Panc1 (cell line): ENCODE measurements at places on chromosomes 3 and 15.

DNA sequence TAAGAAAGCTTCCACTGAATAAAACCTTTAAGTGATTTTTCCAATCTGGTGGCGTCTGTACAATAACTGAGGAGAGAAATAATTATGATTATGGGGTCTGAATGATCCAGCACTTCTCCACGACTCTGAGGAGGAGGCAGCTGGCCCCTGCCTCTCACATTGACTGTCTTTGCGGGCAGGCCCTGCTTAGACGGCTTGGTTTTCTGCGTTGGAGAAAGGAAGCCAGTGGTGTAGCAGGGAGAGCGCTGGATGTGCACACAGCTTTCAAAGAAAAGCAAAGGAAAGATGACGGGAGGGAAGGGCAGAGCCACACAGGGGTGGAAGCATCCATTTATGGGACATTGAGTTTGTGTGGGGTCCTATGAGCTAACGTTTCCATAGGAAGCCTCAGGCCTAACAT is 62.5 kb downstream of the MGLL start:
- no peak for DNase-seq

- peak; percentile 62 for DNase-seq
Observed at GRCh38 chr15:63188926-63189871, at the start of gene RAB8B. RAB8B (plus strand) TSS chr15:63189606; CDS start chr15:63189625, 19 bp downstream.

DNA sequence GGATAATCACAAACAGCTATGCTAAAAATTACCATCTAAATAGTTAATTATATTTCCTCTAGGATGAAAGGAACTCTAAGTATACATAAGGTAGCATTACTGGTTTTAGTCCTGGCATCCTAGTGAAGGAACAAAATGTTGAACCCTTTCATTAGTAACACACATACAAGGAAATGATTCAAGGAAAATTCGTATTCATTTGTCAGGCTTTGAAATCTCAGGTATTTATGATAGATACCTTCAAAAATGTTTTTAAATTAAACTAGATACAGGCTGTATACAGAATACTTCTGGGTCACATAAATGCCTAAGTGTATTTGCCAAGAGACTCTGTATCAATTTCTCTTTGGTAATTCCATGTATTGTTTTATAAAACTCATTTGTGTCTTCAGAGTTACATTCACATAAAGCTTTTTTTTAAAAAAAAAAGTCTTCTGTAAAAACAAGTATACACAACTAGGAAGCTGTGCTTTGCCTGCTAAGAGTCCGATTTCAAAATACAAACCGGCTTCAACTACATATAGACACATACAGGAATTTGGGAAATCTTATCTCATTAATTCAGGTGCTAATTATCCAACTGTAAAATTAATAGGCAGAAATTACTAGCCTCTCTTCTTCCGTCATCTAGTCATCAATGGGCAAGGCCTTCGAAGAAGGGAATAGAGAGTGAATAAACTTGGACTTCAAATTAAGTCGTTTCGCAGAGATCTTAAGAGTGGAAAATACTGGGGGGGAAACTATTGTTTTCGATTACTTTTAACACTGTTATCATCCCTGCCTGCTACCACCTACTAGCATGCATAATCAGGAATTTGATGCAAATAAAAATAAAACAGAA is 1.3 kb downstream of the SECISBP2L start:
- DNase-seq: no peak

DNA sequence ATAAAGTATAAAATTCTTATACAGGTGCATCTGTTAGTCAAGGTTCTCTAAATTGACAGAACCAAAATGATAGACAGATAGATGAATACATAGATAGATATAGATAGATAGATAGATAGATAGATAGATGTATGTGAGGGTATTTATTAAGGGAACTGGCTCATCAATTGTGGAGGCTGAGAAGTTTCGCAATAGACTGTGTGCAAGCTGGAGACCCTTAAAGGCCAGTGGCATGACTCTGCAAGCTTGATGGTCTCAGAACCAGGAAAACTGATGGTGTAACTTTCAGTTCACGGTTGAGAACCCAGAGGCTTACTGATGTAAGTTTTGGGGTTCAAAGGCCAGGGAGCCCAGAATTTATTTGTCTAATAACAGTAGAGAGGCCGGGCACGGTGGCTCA is 1123.7 kb upstream of the CADM2 start:
- no peak for DNase-seq

GRCh38 chr3:73955494-73956070 is 330.8 kb upstream of the PDZRN3 start:
- DNase-seq: no peak

DNA sequence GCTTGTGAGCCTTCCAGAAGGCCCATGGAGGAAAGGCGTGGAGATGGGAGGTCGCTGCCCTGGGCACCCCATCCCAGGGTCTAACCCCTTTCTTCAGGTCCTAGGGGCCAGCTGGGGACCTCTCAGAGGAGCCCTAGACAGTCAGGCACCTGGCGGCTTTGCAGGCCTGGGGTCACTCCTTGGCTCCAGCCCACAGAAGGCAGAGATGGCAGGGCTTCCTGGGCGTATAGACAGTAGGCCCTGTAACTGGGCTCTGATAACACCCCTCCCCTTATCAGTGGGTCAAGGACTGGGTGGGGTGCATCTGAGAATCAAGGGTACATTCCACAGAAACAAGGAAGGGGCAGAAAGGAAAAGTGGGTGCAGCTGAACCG is 16.7 kb downstream of the ZDHHC19 start:
- DNase-seq: no peak

DNA sequence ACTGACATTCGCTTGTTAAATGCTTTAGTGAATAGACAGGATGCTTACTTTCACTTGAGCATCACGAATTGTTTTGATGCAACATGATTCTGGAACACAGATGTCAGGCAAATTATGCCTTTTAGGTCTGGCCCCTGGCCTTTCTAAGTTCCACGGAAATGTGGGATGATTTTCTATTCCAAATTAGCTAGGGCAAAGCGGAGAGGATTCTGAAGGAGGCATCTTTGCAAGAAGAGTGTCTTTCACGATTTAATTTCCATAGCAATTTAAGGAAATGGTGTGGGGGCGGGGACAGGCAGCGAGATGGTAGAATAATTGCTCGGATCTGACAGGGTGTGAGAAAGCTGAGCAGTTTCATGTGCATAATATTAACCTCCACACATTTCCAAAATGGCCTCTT is 238.5 kb upstream of the KCNMB2 start:
- no peak for DNase-seq

- no peak for DNase-seq
Observed at GRCh38 chr3:69082805-69083204, 1.9 kb upstream of the ARL6IP5 start.

- no peak for DNase-seq
Observed at GRCh38 chr3:113128386-113129015, 82.9 kb upstream of the BOC start.

DNA sequence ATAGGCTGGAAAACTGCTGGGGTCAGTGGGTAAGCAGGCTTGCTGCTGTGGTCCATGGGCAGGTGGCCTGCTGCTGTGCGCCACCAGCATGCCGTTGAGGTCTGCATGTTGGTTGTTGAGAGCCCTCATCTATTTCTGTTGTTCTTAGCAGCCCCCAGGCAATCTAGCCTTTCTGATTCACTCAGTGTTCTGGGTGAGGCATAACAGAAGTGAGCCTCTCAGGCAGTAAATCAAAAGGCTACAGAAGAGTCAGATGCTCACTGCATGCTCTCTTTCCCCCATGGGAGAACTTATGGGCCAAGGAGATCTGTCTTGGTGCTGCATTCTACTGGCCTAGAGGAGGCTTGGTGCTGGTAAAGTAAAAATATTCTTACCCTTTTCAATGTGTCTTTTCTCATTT is 67.8 kb upstream of the ATP10A start:
- DNase-seq: no peak
